ENCODE measurements at places on chromosomes 7 and 10.

DNA sequence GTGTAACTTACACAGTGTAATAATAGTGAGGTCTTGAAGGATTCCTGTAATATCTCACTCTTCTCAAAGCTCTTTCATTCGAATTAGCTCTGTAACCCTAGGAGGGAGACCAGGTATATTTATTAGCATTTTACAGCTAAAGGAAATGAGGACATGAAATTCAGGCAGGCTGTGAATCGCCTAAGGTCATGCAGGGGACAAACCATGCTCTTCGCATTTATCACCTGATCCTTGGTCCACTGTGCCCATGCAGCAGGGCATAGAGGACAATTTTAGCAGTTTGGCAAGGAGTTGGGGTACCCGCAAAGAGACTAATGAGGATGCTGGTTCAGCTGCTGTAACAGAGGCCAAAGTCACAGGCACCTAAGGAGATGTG is 14.8 kb upstream of the LAMB1 start:
- no peak for DNase-seq

DNA sequence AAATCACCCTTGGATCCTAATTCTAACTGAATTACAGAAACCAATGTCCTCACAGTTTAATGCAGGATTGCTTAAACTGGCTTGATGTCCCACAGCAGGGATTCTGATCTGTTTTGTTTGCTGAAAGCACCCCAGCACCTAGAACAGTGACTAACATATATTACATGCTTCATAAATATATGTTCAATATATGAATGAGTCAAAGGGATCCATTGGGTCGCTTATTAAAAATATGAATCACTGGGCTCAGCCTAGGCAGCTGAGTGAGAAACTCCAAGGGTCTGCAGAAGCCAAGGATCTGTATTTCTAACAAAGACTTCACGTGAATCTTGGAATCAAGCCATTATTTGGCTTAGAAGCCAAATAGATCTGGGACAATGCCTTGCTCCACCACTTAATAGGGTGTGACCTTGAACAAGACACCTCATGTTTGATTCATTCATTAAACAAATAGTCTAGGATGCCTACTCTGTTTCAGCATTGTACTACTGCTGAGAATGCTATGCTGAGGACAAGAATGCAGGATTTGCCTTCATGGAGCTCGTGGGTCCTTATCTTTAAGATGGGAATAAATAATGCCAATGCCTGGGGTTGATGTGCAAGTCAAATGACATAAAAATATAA is 103.4 kb upstream of the DLX6 start:
- DNase-seq = no peak

DNA sequence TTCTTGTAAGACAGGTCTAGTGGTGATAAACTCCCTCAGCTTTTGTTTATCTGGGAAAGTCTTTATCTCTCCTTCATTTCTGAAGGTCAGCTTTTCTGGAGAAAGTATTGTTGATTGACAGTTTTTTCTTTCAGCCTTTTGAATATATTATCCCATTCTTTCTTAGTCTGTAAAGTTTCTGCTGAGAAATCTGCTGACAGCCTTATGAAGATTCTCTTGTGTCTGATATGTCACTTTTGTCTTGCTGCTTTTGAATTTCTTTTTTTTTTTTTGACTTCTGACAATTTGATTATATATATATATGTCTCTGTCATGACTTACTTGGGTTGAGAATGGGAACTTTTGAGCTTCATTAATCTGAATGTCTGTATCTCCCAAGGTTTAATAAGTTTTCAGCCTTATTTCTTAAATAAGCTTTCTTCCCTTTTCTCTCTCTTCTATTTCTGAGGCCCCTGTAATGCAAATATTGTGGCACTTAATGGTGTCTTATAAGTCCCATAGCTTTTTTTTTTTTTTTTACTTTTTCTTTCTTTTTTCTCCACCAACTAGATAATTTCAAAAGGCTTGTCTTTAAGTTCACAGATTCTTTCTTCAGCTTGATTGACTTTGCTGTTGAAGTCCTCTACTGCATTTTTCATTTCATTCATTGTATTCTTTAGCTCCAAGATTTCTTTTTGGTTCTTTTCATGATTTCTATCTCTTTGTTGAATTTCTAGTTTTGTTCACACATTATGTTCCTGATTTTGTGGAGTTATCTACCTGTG is 81.4 kb upstream of the IL6 start:
- no peak for DNase-seq

DNA sequence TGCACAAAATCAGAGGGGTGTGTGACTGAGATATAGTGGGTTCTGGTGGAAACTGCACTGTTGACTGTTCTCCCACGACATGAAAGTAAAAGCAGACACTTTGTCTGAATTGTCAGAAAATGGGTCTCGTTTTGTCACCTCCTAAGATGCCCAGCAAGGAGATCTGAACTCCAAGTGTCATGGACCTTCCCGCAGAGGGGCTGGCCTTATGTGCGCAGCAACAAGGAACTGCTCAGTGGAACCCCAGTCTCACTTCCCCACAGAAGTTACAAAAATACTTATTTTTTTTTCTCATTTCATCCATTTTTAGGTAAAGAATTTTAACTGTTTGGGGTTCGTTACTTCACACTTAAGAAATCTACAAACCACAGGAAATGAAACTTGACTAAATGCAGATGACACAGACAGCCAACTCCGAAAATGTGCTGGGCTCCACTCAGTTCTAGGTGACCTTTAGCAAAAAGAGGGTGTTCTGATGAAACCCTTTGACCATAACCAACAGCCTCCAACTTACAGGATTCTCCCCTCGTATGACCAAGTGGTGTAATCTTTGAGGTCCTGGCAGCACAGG is 115.0 kb downstream of the FAM107B start:
- DNase-seq = no peak

DNA sequence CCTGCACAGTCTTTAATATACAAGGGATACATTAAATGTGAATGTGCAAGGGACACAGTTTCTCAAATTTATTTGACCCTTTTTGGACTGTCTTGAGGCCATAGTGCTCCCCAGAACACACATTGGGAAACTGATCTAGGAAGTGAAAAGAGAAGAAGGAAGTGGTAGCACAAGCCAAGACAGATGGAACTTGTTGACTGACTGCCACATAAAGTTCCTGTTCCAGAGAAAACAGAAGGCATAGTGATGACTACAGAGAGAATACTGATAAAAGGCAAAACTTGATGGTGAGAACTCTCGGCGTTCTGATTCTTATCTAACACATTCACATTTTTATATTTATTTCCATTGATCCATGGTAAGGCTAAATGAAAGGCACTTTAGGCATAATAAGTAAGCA is 1216.4 kb downstream of the CNTNAP2 start:
- DNase-seq = no peak

- no peak for DNase-seq
Observed at GRCh38 chr10:76618641-76619040, 1019.0 kb downstream of the KCNMA1 start.

- DNase-seq = no peak
Observed at GRCh38 chr10:112203328-112204076, 19.9 kb upstream of the GPAM start.

DNA sequence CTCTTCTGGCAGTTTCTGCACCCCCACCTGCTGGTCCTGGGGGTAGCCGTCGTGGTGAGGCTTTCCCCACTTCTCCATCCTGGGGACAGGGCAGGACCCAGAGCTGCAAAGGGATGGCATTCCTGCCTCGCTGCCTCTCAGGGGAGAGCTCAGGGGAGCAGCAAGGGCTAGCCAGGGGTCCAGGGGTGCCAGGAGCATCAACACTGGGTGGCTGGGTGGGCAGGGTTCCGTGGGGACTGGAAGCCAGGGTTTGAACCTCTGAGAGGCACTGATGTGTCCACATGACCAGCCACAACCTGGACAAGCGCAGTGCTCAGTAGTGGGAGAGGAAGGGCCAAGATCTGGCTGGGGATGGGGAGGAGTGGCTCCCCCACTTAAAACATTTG is 5.6 kb downstream of the ABCB8 start:
- DNase-seq = no peak

DNA sequence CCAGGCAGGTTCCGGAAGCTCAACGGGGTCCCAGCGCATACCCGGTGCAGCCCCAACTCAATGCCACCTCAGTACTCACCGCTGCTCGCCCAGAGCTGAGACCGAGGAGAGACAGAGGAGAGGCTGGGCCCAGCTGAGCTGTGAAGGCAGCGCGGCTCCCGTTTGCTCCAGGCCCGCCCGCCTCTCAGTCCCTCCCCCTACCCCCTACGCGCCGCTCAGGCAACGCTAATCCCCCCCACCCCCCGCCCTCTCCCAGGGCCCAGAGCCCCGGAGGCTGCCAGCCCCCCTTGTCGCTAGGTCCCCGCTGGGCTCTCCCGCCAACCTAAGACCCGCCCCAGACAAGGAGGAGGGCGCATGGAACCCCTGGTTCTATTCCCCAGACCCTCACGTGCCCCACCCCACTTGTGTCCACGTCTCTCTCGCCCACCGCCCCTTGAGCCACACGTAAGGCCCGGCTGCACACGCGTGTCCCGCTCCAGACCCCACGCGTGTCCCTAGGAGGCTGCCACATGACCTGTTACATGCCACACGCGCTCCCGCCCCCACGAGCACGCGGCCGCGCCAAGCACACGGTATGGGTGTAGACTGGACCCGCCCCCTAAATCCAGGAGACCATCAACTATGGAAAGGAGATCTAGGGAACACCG is at the start of gene PSD:
PSD (minus strand) TSS at position 164 of the 647 bp plus-strand sequence. CDS start 1,747 bp downstream, outside the sequence.
- DNase-seq = no peak

- no peak for DNase-seq
Observed at GRCh38 chr7:50456371-50457123, 6.4 kb upstream of the FIGNL1 start.

- peak; percentile 60 for DNase-seq
Observed at GRCh38 chr10:23314835-23315239, 29.8 kb downstream of the C10orf67 start.

GRCh38 chr7:122893486-122893885 is 7.2 kb upstream of the CADPS2 start:
- no peak for DNase-seq

GRCh38 chr10:15035385-15036301 is 8.1 kb upstream of the OLAH start:
- no peak for DNase-seq

GRCh38 chr10:33067917-33068316 is 109.9 kb upstream of the ITGB1 start:
- DNase-seq = no peak

DNA sequence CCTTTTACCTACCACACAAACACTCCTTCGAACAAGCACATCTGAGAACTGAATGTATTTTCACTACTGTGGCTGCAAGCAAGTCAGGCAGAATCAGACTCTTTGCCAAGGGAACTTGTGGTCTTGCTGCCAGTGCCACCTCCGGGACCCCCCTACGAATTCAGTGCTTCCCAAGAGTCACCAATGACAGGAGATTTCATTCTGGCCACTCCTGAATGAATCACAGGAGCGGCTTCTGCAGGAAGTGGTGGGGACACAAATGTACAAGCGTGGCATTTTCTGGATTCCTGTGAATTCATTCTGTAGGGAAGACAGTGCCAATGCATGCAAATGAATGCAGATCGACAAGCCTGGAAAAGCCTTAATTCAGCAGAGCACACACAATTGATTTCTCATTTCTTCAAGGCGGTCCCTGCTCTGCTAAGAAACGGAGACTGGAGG is 161.2 kb downstream of the CAMK1D start:
- DNase-seq = no peak

GRCh38 chr10:50469288-50469687 is 154.5 kb downstream of the SGMS1 start:
- DNase-seq = no peak

DNA sequence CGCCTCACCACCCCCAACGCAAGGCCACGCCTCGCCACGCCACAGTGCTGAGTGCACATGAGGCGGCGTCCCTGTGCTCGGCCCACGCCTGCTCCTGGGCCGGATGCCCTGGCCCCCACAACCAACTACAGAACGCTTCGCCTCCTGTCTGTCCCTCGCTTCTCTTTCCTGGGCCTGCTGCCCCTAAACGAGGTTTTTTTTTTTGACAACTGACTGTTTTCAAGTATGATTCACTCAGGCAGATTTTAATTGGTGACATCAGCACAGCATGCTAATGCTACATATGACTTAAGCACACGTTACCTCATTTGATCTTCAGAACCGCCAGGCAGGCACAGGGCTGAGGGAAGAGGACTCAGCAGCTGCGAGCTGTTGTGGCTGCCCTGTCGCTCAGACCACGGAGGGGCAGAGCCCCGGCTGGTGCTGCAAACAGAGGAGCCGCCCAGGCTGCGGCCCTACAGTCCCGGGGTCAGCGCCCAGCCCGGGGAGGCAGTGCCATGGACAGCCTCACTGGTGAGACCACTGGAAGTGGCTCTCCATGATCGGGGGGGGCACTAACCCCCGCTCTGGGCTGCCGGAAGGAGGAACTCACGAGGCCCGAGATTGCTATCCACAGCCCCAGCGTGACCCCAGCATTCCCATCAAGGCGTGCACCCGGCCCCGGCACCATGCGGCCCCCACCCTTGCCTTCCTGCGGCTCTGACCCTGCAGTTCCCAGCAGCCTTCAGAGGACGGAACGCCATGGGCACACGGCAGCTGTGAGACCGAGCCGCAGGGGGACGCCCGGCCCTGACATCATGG is 212.8 kb downstream of the MAD1L1 start:
- peak; percentile 85 for DNase-seq

DNA sequence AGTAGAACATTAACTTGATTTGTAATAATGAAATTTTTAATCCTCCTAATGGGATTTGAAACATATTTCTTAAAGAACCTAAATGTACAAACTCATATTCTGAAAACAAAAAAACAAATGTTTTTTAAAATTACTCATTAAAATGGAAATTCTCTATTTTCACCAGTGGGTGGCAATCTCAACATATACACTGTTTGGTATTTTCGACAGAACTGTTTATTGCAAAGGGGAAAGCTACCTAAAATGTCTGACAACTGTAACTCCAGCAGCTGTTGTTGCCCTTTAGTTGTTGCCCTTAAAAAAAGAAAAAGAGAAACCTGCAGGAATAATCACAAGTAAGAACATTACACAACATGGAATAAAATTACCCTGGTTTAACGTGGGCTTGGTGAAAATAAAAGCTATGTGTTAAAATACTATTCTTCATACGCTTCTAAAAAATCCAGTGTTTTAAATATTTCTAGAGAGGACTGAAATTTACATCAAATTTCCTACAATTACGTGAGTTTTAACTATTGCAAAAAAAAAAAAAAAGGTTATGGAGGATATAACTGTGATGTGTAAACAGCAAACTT is 54.5 kb downstream of the COL1A2 start:
- DNase-seq = peak; percentile 12

- DNase-seq = no peak
Observed at GRCh38 chr7:4111166-4111565, 570.9 kb upstream of the FOXK1 start.

DNA sequence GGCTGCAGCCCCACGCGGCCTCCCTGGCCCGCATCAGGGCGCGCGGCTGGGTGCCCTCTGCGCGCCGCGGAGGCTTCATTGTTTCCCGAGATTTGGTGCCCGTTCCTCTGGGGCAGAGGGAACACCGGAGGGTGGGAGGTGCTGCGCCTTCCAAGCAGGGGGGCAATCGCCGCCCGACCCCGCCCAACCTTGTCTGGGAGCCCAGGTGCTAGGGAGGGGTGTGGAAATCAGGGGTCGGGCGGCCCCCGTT is 1.0 kb upstream of the NRP1 start:
- no peak for DNase-seq

- DNase-seq = peak; percentile 39
Observed at GRCh38 chr7:75762350-75762917, 9.6 kb downstream of the CCL26 start.
